Epithelial cell of proximal tubule (primary cell): ENCODE measurements at places on chromosomes 16 and 17. TPM values are rescaled to one million over a fixed set of nuclear protein-coding genes. Genes with fewer than 3 reads are reported as not detected.

Gene ENO3
- 0.43 and 2.0 TPM in 2 replicates for total RNA-seq

Gene KATNIP
- 9.8 and 32.8 TPM in 2 replicates for total RNA-seq

Gene GUCY2D
- total RNA-seq, result not detected in 2 replicates

Gene PLD6
- 0.92 and 3.3 TPM in 2 replicates for total RNA-seq

Gene ZNF48
- total RNA-seq, result 12.6 and 15.6 TPM in 2 replicates

Gene GRIN2A
- total RNA-seq, result not detected in 2 replicates
